ENCODE measurements at places on chromosomes 4 and X. TPM values are rescaled to one million over a fixed set of nuclear protein-coding genes. Genes with fewer than 3 reads are reported as not detected.

GRCh38 chr4:54085284-54085683, 14.7 kb upstream of the GSX2 start:
- DNase-seq, result no peak

IL15 gene
- 2.7 TPM for total RNA-seq

VSIG4 gene
- 16.1 TPM for total RNA-seq

GRCh38 chr4:42454755-42455420, 57.6 kb downstream of the SHISA3 start:
- no peak for DNase-seq

CENPVL2 gene
- total RNA-seq, result not detected

FGF16 gene
- not detected for total RNA-seq

DNA sequence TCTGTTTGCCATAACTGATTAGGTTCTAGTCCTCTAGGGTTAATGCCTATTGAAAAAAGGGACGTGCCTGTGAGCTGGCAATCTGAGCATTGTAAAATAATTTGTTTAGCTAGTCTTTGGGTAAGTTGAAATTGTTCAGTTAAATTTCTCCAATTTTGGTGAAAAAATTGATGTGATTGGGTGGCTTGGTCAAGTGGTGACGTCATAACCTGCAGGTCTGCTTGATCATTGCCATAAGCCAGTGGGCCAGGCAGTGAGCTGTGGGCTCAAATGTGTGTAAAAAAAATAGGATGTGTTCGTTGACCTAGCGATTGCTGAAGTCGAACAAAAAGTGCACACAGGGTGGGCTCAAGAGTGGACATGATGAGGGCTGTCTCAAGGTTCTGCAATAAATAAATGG, 193.3 kb downstream of the ZC4H2 start:
- DNase-seq, result no peak

GRCh38 chr4:38765382-38765781, 17.4 kb downstream of the TLR10 start:
- DNase-seq, result no peak

DNA sequence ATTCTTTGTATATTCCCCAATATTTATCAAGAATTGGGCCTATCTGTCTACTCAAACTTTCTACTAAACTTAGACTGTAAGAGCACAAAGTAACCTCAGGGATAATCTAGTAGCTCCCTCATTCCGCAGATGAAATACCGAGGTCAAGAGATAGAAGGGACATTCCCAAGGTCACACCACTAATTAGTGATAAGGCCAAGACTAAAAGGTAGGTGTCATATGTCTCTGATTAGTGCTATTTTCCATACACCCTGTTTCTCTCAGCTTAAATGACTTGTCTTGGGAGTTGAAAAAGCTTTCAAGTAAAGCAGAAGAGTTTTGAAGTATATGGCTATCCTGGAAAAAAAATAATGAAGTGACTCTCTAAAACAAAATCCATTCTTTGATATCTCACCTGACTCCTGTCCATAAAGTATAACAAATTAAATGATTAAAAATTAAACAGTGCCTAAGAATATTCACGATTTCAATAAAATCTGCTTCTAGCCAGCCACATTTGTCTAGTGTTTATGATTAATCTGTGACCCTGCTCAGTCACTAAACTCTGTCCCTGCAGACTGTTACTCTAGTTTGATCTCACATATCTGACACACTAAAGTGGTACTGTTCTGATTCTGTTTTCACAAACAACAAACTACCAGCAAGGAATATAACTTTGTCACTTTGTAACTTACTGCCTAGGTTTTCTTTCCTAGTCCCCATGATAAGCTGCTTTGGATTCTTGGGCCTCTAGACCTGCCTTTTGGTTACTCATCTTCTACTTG, 10.3 kb downstream of the GPR174 start:
- DNase-seq, result no peak

USP17L15 gene
- total RNA-seq, result not detected

DNA sequence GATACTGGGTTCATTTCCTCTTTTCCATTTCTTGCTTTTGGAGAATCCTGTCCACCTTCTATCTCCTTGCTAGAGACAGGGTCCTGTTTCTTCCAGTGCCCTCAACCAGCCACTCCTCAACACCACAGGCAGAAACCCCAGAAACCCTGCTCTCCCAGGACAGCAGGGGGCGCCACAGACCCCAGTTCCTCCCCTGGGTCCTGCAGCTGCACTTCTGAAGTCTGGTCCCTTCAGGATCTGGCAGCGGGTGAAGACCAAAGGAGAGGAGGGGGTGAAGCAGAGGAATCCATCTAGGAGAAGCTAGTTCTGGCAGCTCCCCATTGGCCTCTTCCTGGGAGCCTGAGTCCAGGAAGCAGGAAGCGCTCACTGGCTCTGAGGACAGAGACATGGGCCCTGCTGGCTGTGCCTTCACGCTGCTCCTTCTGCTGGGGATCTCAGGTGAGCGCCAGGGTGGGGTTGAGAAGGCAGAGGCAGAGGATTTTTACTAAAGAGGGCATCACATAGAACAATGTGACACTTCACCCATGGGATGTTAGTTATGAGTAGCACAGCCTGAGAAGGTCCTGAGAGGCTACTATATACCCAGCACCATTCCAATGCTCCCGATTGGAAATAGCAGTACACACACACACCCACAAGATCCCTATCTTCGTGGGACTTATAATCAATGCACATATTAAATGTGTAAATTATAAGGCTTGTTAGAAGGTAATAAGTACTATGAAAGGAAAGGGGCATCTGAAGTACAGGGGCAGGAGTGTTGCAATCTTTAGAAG, at the start of gene PRSS48:
TSS of gene PRSS48 (plus strand) at position 375 of the 776 bp plus-strand sequence. CDS start at position 387, 12 bp downstream.
- peak; percentile 64 for DNase-seq

STPG2 gene
- total RNA-seq, result 0.38 TPM

OTC gene
- total RNA-seq, result 94.6 TPM

Data from left lobe of liver (tissue), 2 donors.